ENCODE measurements at places on chromosomes 4 and X.

DNA sequence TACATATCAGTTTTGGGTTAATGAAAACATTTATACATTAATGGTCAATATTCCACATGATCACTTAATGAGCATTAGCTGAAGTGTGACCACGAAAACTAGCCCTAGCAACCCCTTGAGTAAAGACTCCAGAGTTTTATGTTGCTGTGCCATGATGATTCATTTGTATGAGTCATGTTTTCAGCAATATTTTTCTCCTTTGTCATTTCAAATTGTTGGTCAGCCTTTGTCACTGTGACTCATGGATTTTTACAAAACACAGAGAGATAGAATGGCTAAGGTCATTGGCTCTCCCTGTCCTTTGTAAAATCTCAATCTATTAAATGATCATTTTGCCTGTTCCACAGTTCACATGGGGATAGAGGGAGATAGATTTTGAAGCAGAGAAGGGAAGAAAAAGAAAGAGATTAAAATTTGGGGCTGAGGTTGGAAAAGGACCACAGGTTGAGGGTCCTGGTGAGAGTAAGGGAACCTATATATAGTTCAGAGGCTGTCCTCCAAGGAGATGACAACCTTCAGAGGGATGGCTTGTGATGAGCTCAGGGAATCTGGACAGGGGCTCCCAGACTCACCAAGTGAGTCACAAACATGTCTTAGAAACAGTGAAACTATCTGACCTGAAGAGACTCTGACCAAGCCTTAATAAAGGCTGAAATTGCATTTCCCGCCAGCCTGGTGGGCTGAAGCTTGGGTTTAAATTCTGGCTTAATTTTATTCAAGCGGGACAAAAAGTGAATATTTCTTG is 25.6 kb downstream of the NR0B1 start:
- DNase-seq: peak; percentile 79

GRCh38 chr4:47043821-47044220 is 12.5 kb downstream of the GABRB1 start:
- DNase-seq: no peak

DNA sequence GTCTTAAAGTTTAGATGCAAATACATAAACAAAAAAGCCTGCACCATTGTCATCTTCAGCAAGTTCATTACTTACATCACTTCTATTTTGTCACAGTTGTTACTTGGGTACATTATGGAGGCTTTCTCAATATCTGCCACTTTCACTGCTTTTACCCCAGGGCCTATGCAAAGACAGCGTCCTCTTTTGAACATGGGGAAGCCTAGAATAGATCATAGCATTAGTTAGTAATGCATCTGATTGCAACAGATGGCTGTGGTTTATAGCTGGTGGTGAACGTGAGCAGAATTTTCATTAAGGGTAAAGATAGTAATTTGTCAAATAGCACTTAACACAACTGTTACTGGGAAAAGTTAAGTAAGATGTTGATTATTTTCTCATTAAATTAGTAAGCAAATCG is 729 bp downstream of the CXCL11 start:
- DNase-seq: peak; percentile 24

DNA sequence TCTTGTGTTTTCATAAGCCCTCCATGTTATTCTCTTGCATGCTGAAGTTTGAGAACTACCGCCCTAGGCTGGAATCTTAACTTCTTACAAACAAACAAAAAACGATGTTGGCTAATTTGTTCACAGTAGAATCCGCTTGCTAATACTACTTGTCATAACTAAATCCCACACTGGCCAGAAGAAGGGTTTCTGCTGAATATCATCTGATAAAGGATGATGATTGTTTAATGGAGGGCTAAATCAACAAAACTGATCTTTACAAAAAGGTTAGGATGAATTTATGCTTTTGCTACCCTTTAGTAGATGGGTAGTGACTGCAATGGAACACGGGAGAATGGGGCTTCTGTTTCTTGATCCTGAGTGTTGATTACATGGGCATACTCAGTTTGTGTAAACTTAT is 42.3 kb downstream of the SPATA4 start:
- no peak for DNase-seq

DNA sequence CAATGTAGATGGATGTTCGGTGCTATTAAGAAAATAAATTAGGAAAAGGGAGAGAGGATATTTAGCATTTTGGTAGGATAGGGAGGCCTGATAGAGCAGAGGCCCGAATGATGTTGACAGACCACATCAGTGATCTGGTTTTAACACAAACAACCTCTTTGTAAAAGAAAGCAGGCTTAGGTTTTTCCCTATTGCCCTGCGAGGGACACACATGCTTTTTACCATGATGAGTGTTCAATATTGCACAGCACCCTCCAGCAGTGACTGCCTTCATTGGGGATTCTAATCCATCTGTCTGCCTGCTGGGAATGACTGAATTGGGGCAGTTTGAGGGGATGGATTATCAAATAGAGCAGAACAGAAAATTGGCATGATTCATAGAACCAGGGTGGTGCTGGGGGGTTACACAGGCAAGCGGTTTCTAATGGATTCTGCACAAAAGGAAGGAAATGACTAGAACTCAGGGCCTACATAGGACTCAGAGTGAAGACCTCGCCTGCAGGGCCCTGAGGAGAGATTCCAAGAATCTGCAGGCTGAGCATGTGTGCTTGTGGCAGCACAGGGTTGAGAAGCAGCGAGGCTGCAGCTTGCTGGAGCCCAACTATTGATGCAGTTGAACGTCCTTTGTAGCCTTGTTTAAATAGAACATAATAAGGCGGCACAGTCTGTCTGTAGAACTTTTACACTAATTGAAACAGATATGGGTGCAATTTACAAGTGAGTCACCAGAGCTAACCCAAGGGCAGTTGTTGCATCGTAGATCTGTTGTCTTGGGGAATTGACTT is 58.0 kb downstream of the RHOH start:
- DNase-seq: no peak

GRCh38 chrX:13664020-13664419 is 11.1 kb downstream of the TCEANC start:
- DNase-seq: no peak

GRCh38 chr4:8776366-8776765 is 95.3 kb downstream of the HMX1 start:
- no peak for DNase-seq

- DNase-seq: no peak
Observed at GRCh38 chr4:113941836-113942235, 37.6 kb downstream of the ARSJ start.

DNA sequence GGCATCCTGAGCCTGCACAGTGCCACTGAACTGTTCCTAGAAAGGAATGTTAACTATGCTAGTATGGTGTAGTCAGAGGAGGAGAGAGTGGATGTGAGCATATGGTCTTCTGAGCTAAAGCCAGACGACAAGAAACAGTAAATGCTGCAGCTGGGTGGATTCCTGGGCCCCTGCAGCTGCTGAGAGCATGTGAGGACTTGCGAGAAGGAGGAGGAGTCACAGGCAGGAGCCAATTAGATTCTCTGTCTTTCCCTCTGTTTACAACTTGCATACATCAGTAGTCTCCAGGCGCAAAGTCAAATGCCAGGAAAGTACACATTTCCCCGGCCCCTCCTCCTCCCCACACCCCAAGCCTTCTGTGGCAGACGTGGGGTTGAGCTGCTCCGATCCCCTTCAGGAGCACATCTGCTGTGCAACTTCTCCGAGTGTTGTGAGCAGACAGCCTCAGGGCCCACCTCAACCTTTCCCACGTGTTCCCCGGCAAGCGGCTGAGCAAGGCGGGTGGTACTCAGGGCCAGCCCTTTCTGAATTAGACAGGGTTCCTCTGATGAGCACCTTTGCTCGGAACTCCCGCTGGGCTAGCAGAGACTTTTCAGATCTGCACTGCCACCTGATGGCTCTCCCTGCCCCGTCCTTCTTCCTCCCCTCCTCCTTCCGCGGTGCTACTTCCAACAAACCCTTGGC is 108.7 kb upstream of the ATP6AP2 start:
- peak; percentile 21 for DNase-seq

- no peak for DNase-seq
Observed at GRCh38 chr4:42600578-42600977, 56.3 kb downstream of the ATP8A1 start.
